ENCODE measurements at places on chromosomes 4 and X.

DNA sequence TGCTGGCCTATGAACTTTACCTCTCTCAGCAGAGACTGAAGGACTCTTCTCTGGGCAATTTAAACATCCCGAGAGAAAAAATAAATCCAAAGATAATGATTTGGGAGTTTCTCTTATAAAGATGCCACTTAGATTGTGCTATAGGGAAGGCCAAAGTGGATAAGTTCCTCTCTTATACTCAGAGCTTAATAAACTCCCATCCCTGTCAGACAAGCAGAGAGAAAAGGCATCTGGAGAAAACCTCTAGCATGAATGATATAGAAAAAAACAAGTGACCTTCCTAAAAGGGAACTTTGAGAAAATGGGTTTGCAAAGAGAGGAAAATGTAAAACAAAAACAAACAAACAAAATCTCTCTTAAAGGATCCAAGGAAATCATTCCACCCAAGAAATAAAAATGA, 199.4 kb downstream of the PALLD start:
- DNase-seq, result no peak

DNA sequence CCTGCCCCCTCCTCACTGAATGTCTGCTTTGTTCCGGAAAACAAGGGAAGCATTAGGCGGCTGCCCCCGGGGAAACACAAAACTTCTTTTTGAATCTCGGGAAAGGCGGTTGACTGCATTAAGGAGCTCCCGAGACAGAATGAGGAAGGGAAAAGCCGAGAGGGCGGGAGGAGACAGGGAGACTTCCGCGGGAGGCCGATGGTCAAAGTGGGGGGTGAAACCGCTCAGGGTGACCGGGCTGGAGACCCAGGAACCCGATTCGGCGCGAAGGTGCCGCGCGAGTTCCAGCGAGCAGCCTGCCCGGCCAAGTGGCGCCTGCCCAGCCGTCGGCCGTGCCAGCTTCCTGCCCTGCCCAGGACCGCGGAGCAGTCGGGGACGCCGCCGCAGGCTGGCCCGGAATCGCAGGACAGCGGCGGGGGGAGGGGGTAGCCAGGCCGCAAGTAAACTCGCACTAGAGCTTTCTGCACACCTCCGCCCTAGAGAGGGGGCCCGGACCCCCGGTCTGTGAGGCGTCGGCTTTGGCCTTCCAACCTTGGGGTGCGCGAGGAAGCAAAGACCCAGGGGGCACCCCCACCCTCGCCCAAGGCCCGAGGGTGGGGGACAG, 55.1 kb upstream of the BCOR start:
- no peak for DNase-seq

- no peak for DNase-seq
These were observed 924.3 kb upstream of the DIAPH2 start for GRCh38 chrX:95760356-95760755.

- DNase-seq, result no peak
These were observed 963.1 kb downstream of the RPA4 start for GRCh38 chrX:97846718-97847237.

DNA sequence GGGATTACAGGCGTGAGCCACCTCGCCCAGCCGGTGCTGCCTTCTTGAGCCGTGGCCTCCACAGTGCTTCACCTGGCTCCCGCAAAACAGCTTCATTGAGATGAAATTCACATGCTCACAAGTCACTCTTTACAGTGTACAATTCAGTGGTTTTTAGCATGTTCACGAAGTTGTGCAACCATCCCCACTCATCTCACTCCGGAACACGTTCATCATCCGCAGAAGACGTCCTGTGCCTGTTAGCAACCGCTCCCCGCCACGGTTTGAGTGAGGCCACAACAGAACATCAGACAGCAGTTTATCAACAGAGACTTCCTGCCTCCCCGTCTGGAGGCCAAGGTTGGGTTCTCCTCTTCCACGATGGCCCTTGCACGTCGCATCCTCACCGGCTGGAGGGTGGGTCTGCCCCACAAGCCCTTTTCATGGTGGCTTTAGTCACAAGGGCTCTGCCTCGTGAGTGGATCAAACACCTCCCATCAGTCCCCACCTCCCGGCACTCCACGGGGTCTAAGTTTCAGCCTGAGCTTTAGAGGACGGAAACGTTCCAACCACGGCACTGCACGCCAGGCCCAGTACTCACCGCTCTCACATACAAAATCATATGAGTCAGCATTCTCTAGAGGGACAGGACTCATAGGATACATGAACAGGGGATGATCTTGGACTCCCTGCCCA, 29.6 kb upstream of the SPON2 start:
- no peak for DNase-seq

DNA sequence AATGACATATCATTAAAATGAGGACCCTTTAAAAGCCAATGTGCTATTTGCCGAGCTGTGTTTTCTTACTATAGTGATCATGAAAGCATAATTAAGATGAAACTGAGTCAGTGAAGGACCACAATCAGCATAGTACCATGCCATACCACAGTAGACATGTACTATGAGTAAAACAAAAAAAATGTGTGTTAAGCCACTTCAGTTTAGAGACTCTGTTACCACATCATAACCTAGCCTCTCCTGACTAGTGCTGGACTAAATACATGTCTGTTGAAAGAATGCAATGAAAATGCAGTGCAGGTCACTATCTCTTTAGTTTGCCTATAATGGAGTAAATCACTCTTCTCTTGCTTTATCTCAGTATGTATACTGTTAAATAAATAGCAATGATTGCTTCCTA, 12.3 kb upstream of the DDX53 start:
- DNase-seq, result no peak

Measured in urinary bladder (tissue), 4 donors.